ENCODE measurements at places on chromosomes 6 and 20. TPM values are rescaled to one million over a fixed set of nuclear protein-coding genes. Genes with fewer than 3 reads are reported as not detected.

CRISP2 gene
- total RNA-seq: not detected

HSPA12B gene
- 2.5 TPM for total RNA-seq

ECT2L gene
- not detected for total RNA-seq

HLA-DRB5 gene
- 15.6 TPM for total RNA-seq

CARMIL1 gene
- total RNA-seq: 58.7 TPM

DNA sequence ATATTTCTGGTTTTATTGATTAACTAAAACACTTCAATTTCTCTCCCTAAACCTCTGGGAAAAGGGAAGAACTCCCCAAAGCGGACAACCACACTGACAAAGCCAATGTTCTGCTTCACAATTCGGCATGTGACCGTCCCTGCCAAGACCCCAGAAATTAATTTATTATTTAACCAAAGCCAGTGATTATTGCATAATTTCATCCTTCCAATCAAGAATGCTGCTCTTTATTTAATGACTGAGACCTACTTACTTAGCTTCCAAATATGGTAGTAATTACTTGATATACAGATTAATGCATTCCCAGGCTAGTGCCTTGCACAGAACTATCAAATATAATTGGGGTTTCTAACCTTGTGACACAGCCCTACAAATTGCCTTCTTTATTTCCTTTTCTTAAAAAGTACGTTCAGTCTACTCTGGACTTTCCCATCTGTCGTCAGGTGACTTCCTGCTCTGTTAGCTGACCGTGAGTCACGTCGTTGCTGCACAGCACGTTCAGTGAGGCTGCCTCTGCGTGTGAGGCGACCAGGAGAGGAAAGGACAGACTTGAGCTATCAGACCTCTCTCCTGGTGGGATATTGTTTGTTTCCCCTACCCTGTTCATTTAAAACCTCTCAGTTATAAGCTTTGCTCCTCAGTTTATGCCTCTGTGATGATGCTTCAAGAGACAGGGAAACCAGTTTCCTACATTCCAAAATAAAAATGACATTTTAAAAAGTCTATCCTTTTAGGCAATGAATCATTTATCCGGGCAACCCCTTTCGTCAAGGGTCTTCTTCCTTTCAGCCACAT is 55.7 kb upstream of the TNFAIP3 start:
- DNase-seq: peak; percentile 65
